ENCODE measurements at places on chromosomes 5 and 9.

- no peak for DNase-seq
Observed at GRCh38 chr9:137758067-137758466, 119.5 kb upstream of the CACNA1B start.

DNA sequence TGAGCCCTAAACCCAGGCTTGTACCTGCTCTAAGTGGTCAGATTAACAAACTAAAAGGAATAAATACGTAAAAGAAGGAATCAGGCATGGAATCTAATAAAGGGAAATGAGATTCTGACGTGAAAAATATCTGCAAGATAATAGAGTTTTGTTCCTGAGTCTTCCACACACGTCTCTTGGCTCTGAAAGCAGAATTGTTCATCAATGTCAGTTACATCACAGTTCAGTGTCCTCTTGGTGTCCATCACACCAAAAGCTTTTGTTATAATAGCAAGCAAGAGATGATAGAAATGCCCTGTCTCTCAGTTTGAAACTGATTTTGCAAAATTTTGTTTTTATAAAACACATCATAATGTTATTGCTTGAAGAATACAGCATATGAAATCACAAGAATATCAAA, 34.7 kb upstream of the NMUR2 start:
- no peak for DNase-seq

GRCh38 chr9:69149321-69149807, 24.7 kb upstream of the TJP2 start:
- DNase-seq = no peak

- no peak for DNase-seq
Observed at GRCh38 chr9:126217250-126217653, 109.4 kb upstream of the MVB12B start.

GRCh38 chr9:114370968-114371320, 16.8 kb downstream of the AKNA start:
- DNase-seq = peak; percentile 71

GRCh38 chr5:6829150-6829784, 116.0 kb downstream of the TENT4A start:
- DNase-seq = no peak

DNA sequence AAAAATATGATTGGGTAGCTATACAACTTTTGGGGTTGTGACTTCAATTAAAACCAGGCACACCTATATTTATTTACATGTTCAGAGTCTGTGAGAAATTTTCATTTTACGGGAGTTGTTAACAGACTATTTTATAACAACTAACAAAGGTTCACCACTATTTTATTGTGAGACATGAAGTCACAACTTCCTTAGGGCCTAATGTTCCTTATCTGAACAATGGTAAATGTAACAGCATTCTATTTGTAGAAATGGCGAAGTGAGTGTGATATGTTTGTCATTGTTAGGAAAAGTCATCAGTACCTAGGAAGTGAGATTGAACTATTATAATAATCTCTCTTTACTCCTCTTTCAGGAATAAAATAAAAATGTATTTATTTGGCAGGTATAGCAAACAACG, 67.4 kb downstream of the CSNK1G3 start:
- DNase-seq = no peak

DNA sequence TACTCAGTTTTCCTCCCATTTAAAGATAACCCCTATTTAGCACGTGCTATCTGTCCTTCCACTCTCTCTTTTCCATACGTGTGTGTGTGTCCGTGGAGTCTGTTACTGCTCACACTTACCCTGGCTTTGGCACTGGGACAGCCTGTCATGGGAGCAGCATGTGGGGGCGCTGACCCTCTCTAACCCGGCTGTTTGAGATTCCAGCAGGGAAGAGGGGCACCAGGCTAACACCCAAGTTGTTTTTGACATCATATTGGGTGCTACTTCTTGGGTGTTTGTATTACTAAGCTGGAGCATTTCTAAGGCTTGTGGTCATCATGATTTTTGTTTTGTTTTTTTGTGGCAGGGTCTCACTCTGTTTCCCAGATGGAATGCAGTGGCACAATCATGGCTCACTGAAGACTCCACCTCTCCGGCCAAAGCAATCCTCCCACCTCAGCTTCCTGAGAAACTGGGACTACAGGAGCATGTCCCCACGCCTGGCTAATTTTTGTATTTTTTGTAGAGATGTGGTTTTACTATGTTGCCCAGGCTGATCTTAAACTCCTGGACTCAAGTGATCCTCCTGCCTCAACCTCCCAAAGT, 56.9 kb upstream of the SIMC1 start:
- DNase-seq = no peak

DNA sequence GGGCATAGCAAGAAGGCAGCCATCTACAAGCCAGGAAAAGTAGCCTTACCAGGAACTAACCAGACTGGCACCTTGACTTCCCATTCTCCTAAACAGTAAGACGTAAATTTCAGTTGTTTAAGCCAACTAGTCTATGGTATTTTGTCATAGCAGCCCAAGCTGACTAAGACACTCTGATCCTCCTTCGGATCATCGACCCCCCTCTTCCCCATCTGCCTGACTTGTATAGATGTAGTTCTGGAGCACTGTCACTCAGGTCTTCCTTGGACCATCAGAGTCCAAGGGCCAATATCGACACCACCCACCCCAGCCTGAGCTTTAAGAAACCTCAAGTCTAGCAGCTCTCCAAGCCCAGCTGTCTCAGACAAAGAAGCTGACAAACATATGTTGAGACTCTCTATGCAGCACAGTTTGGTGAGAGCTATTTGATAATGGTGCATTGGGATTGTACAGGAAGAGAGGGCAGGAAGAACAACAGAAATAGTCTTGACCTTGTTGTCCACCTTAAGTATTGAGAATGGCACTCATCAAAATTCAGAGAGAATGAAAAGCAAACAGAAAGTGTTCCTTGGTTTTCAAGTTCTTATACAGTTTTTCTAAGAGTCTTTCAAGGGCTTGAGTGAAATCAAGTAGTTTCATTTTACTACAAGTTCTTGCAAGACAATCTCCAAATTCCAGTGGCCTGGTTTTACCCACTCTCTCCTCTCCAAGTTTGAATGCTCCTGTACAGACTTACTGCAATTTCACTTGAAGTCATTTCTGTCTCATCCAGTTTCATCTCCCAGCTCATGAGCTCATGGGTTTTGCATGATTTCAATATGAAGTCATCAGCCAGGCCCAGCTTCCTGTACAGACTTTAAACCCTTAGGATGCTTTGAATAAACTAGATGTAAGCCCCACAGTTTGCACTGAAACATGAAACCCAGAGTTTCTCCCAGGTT, 122.3 kb upstream of the RAI14 start:
- DNase-seq = no peak

DNA sequence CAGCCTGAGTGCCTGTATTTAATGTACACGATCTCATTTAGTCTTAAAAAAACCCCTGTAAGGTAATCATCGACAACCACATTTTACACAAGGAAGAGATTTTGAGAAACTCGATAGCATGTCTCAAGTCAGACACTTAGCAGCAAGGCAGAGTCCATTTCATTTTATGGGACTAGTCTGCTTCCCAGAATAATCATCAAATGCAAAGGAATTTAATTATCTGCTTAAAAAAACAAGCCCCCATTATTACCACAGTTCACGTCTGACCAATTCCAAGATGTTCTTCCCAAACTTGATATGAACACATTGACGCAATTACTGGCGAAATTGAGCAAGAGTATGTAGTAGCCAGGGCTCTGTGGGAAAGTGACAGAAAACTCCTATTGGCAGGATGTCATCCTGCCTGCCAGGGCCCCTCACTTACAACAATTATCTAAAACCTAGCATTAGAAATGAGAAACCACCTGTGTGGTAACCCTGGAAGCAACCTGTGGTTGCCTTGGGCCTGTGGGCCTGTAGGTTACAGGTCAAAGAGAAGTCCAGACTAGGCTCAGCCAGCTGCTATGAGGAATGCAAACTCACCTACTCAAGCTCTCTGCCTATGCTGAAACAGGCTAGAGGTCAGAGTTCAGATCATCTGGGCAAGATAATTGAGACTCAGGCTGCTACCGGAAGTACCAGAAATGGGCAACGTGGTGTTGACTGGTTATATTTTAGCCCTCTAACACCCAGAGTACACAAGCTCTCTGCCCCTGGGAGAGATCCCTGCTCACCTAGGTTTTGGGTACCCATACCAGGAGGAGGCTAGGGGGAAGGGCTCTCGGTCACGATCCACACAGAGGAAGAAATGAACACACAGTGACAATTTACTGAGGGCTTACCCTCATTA, 1.6 kb downstream of the B4GALT1 start:
- no peak for DNase-seq

- no peak for DNase-seq
Observed at GRCh38 chr5:143263272-143263810, 140.1 kb downstream of the NR3C1 start.

GRCh38 chr5:151070449-151070848, 10.4 kb downstream of the TNIP1 start:
- DNase-seq = no peak

- DNase-seq = no peak
Observed at GRCh38 chr5:160158087-160158486, 38.8 kb upstream of the PWWP2A start.

- DNase-seq = no peak
Observed at GRCh38 chr9:38284039-38284575, 108.4 kb upstream of the ALDH1B1 start.

DNA sequence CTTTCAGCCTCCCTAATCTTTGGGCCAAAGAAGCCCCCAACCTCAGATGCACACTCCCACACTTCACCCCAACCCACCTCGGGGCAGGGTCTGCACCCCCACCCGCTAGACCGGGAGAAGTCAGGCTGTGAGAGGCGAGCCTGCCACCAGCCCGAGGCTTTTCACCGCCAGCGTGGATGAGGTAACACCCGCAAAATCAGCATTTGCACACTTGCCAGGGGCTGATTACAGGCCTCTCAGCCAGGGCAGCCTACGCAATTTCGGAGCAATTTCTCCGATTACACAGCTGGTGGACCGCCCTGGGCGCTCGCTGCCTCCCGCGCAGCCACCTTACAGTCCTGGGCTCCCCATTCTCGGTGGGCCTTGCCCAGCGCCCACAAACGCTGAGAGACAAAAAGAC, 68.5 kb downstream of the FOXD1 start:
- no peak for DNase-seq

GRCh38 chr5:166188501-166189325, 2102.7 kb upstream of the WWC1 start:
- no peak for DNase-seq

DNA sequence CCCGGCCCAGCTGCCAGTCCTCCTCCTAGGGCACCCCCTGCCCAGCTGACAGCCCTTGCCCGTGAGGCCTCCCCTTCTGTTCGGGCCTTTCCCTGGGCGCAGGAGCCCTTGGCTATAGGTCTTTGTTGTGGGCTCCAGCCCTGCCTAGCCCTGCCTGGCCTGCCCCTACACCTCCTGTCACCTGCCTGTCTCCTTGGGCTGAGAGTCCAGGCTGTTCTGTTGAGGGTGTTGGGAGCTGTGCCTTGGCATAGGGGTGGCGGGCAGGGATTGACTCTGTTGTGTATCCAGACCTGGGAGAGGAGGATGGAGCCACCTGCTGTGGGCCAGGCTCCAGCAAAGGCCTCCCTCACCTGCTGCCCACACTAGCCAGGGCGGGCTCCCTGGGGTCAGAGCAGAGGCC, 11.6 kb downstream of the FCN2 start:
- peak; percentile 68 for DNase-seq

DNA sequence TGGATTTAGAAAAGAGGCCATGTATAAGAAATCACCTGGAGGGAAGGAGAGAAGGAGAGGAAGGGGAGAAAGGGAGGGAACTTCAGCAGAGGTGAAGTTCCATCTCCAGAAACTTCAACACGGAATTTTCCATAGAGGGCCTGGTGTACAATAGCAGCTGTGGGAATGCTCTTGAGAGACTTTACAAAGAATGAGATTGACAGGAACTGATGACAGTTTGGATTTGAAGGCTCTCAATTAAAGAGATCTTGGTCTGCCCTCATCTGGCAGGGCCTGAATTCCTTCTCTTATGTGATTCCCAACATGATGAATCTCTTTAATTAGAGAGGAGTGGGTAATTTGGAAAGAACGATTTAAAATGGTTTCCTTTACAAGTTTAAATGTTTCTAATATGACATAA, 143.5 kb downstream of the MLLT3 start:
- DNase-seq = no peak

GRCh38 chr9:137832191-137832700, 45.3 kb upstream of the CACNA1B start:
- DNase-seq = no peak

- DNase-seq = no peak
Observed at GRCh38 chr5:140000332-140000731, 42.8 kb downstream of the NRG2 start.

DNA sequence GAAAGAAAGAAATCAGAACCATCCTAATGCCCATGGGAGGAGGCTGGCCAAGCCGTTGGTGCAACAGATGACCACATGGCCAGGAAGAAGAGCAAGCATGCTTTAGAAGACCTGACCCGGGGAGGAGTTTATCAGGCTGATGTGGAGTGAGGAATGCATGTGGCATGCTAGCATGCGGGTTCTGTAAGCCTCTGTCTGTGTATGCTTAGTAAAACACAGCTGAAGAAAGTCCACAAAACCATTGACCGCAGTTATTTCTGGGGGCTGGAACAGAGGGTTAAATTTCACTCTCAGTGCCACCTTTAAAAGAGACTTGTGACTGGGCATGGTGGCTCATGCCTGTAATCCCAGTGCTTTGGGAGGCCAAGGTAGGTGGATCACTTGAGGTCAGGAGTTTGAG, 19.1 kb downstream of the GFI1B start:
- no peak for DNase-seq

DNA sequence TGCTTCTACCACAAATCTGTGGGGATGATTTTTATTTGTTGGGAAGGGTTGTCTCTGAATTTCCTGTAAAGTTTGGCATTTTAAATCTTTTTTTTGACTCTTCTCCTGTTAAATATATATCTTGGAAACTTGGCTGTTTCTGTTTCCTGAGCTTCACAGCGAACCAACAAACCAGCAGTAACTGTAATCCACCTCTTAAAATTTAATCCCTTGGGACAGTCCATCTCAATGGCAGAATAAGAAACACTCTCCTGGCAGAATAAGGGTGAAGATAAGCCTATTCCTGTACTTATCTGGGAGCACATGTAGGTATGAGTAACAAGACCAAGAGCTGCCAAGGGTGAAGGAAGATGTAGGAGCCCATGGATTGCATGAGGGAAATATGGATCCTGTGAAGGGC, 73.1 kb upstream of the RPS23 start:
- no peak for DNase-seq

- no peak for DNase-seq
Observed at GRCh38 chr9:89372230-89372816, 54.0 kb downstream of the SECISBP2 start.

- DNase-seq = no peak
Observed at GRCh38 chr9:27029186-27029585, 23.7 kb upstream of the LRRC19 start.

DNA sequence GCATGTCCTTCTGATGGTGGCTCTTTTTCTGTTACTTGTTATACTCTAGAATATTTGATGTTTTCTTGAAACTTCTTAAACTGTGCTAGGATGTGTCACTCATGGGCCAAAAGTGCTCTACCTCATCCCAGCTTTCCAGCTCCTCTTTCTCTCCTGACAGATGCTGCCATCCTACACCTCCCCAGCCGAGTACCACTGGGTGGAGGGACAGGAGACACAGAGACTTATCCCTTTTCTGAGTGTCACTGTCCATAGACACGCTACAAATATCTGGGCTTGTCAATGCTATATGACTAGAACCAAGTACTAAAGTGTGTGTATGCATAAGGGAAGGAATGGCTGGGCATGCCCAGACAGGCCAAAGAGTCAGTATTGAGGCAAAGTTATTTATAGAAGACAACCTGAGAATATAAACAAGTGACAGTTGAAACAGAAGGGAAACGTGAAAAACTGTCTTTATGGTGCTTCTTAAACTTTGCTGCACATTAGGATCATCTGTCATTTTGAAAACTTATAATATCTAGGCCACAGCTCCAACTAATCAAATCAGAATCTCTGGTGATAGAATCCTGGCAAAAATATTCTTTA, 188.0 kb downstream of the CARTPT start:
- no peak for DNase-seq

GRCh38 chr5:1842004-1842819, 40.5 kb downstream of the IRX4 start:
- DNase-seq = no peak

Data from posterior cingulate gyrus (tissue), 11 donors.